NB4 (cell line): ENCODE measurements at places on chromosomes 6 and 20.

DNA sequence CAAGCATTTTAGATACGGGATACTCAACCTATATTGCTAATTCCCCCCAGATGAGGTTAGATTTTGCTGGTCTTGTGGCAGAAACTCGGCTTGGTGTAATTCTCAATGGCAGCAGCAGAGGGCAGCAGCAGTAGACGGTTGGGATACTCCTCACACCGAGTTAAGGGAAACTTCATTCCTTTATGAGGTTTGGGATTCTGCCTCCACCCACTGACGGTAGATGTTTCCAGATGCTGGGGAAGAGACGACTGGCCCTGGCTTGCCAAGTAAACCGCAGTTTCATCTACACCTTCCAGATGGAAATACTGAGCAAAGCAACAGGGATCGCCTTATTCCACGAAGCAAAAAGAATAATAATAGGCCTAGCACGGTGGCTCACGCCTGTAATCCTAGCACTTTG, 8.2 kb upstream of the TBC1D7 start:
- peak; percentile 86 for DNase-seq

DNA sequence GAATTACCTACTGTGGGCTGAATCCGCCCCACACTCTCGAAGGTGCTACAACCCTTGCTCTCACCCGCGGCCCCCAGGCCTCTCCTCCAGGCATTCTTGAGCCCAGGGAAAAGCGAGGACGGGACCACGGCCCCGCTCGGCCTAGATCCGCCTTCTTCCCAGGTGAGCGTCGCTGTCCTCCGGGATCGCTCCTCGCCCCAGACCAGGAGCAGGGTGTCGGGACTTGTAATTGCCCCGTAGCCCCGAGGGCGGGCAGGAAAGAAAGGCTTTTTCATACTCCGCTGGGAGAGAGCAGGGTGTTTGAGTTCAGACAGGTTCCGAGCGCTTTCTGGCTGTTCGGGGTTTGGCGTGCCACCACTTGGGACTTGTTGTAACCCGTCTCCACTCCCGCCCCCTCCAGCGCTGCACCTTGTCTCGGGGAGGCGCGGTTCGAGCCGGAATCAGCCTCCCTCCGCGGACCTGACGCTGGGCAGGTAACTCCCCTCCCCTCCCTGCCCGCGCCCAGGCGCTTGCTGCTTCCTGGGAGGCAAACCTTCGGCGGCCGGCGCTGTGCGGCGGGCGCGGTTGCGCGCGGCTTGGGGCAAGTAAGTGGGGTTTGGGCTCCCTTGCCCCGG, at the start of gene FAM83B:
FAM83B (plus strand) TSS at position 529 of the 614 bp plus-strand sequence. CDS start 23,476 bp downstream, outside the sequence.
- no peak for DNase-seq

DNA sequence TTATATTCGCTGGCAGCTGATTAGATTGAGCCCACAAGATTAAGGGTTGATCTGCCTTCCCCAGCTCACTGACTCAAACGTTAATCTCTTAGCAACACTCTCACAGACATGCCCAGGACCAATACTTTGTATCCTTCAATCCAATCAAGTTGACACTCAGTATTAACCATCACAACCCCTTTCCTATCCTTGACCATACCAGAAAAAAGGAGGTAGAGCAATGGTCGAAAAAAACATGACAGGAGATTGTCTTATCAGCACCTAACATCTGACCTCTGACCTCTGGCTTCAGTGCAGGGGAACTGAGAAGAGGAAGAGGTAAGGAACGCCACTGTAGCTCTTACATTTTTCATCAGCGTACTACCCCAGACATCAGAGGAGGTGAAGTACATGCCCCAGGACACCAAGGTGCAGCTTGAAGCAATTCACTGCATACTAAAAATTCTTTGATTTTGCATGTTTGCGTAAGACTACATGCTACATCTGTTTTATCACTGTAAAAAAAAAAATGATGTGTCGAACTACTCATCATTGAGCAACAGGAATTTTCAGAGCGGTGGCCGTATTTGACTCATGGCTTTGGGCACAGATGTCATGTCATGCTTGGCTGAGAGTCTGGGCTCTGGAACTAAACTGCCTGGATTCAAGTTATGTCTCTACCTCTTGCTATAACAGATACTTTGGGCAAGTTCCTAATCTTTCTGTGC, 188.0 kb upstream of the TAB2 start:
- peak; percentile 76 for DNase-seq

DNA sequence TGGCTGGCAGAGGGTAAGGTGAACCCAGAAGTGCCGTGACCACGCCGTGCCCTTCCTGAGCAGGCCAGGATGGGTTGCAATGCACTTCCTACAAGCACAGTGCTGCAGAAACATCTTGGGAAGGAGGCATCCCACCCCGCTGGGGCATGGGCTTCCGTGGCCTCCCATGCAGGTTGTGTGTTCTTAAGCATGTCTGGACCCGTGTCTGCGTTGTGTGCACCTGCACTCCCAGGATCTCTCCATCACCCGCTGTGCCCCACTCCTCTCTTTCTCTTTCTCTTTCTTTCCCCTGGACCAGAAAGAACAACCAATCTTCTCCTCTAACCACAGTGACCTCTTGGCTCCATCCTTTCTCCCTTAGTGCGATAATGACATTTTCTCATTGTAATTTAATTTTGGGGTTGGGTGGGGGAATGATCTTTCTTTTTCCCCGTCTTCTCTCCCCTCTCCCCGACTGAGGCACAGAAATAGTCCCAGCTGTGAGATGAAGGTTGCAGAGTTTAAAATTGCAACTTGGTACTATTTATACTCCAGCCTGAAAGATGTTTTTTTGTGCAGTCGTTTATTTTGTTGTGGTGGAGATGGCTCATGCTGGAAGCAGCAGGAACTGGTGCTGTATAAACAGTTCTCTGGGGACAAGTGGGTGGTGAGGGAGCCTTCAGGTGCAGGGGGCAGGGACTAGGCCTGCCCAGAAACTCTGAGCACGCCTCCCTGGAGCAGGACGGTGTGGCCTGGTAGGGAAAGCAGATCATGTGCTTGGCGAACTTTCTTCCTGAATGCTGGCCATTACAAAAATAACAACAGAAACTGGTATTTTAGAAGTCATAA, 20.5 kb downstream of the BCAS4 start:
- peak; percentile 51 for DNase-seq

DNA sequence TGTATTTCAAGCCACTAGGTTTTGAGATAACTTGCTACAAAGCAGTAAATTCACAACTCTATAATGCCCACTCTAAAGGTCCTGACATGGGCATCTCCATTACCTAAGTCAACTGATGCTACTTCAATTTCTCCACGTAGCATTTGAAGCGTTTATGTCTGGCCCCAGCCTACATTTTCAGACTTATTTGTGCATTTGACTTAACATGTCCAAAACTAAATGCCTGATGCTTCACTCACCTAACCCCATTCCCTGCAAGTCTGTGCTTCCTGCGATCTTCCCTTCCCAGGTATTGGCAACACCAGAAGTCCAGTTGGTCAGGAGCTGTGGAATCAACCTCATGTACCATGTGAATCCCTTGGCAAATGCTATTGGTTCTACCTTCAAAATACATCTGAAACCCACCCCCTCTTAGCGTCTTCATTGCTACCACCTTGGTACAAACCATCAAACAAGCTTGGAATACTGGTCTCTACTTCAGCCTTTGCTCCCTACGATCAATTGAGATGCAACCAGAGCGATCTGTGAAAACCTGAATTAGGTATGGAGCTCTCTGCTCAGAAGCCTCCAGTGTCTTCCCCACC, 12.8 kb upstream of the ZNFX1 start:
- no peak for DNase-seq
